Activated T-cell treated with anti-CD3 and anti-CD28 coated beads, Interleukin-2, amount 50 U/mL, for 4 hours (primary cell): ENCODE measurements at places on chromosomes 4 and X. TPM values are rescaled to one million over a fixed set of nuclear protein-coding genes. Genes with fewer than 3 reads are reported as not detected.

Gene TRPC3
- total RNA-seq, result not detected

Gene PRPS1
- 154 TPM for total RNA-seq

Gene MND1
- total RNA-seq, result 9.6 TPM

Gene MAGEE1
- total RNA-seq, result 3.0 TPM

GRCh38 chr4:66376921-66377320 is 706.6 kb upstream of the EPHA5 start:
- no peak for DNase-seq

DNA sequence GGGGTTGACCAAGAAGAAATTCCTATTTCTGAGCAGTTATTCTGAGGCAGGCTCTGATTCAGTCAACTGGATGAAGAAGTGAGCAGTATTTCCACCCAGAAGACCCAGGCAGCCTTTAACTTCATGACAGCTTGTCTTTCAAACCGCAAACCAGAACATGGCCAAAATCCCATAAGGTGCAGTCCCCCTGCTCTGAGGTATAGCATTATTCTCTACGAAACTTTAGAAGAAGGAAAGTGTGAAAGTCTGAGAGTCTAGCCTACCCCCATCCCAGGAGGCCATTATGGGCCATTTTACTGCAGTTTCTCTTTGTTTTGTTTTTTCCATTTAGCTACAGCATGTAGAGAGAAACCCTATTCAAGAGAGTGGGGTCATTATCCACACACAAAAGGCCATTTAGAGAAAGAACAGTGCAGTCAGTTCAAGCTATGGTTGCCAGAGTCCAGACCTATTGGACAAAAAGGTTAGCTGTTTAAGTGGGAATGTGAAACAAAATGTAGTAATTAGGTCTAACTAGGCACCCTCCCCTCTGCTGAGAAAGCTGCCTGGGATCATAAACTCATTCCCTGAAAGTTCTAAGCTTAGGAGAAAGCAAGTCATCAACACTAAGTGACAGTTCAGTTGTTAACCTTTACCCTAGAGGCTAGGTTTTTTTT is 52.1 kb upstream of the RASGEF1B start:
- DNase-seq, result no peak

- no peak for DNase-seq
These were observed 32.0 kb upstream of the COL25A1 start for GRCh38 chr4:109334129-109335105.

- no peak for DNase-seq
These were observed 45.1 kb upstream of the LGI2 start for GRCh38 chr4:25075851-25076250.

- no peak for DNase-seq
These were observed 35.6 kb downstream of the ACOX3 start for GRCh38 chr4:8404791-8405515.

- DNase-seq, result no peak
These were observed 82.4 kb upstream of the BMP3 start for GRCh38 chr4:80948141-80948540.

- no peak for DNase-seq
These were observed 4.1 kb downstream of the POF1B start for GRCh38 chrX:85375333-85375738.

- no peak for DNase-seq
These were observed 23.0 kb downstream of the GRXCR1 start for GRCh38 chr4:42915484-42915883.

DNA sequence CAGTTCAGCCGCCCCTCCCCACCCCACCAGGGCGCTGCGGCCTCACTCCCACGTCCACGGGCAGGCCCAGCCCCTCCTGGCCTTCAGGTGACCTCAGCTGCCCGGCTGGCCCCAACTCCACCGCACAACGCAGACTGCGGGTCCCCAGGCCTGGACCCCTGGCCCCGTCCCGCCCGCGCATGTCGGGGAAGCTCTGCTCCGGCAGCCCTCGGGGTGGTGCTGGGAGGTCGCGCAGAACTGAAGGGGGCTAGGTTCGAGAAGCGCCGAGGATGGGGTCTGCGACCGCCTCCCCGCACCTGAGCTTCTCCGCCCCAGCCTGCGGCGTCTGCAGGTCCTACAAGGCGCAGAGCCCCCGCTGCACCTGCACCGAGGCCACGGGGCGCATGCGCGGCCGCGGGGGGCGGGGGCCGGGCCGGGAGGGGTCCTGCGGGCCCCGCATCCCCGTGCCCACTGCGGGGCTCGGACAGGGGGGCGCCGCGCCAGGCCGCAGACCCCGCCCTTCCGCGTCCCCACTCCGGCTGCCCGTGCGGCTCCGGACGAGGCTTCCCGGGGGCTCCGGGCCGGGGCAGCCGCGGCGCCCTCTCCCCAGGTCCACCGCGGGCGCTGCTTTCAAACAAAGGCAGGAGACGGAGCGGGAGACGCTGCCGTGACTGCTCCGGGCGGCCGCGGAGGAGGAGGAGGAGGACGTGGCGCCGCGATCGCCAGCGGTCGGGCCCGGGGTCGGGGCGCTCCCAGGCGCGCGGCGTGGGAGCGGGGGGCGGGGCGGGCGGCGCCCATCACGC is 672 bp upstream of the NAT8L start:
- no peak for DNase-seq

DNA sequence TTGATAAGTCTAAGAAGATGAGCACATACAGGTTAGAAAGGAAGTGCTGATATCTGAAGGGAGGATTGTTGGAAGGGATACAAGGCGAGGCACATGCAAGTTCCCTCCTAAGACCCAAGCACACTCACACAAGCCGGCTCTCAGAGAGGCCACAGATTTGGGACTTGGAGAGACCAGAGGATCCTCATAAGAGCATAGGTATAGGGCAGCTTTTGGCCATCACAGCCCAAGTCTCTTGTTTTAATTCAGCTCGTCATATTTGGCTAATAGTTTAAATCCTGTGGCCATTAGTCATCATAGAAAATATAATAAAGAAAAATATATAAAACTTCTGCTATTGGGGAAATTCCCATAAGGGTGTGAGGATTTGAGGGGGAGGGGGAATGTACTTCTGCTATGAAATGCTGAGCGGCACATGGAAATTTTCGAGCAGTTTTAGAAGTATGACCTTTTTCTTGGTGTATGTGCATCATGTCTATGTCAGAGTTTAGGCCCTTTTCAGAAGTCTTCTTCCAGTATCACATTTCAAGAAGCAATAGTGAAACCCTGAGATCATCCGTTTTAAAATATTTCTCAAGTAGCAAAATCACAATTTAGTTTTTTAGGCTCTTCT is 97.7 kb downstream of the NFKB1 start:
- DNase-seq, result no peak

DNA sequence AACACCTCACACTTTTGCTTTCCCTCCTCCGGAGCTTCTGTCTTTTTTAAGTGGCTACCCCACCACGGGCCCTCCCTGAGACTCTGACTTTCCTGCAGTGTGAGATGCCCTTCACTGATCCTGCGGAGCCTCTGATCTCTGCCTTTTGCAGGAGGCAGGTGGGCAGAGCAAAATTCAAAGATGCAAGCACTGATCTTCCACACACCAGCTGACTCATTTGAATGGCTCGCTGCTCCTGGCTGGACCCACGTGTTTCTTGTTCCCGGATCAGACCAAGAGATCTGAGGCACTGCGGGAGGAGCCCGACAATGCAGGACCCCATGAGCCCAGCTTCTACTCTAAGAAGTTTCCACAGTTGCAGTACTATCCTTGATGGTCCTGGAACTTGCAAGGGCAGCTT is 1607.9 kb upstream of the TENM3 start:
- DNase-seq, result no peak

DNA sequence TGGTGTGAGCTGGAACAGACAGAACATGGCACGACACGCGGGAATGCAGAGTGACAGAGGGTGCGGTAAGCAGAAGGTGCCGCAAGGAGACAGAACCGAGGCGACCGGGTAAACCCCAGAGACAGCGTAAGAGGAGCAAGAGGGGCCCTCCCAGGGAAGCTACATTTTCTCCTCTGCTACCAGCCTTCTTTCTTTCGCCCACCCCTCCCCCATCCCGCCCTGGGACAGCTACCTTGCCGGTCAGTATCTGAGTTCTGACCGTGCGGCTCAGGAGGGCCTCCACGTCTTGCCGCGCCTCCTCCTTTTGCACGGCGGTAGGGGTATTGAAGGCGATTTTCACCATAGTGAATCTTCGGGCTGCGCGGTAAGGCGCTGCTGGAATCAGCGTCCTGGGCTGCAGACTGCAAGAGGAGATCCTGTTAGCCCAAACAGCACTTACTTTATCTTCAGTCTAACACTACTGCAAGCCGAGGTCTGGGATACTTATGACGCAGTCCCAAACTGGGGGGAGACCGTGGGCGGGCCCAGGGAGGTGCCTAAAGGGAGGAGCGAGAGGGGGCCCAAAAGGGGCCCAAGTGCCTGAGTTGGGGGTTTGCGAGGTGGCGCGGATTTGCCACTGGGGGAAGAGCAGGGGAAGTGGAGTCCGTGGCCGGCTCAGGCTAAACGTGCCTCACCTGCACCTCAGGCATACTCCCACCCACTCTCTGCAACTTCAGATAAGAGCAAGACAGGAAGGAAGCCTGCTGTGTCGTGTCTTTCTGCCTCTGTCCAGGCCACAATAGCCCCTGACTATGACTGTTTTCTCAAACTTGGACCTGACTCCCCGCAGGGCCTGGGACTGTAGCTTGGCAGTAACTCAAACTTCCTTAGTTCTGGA is at the start of gene ITM2A:
Gene ITM2A, minus strand, starts transcription at position 462 of the 877 bp plus-strand sequence. Its CDS starts 119 bp downstream, at position 343.
- peak; percentile 50 for DNase-seq
